ENCODE measurements at places on chromosomes 11 and 22.

GRCh38 chr11:16933756-16934603 is 80.2 kb downstream of the PLEKHA7 start:
- no peak for DNase-seq

DNA sequence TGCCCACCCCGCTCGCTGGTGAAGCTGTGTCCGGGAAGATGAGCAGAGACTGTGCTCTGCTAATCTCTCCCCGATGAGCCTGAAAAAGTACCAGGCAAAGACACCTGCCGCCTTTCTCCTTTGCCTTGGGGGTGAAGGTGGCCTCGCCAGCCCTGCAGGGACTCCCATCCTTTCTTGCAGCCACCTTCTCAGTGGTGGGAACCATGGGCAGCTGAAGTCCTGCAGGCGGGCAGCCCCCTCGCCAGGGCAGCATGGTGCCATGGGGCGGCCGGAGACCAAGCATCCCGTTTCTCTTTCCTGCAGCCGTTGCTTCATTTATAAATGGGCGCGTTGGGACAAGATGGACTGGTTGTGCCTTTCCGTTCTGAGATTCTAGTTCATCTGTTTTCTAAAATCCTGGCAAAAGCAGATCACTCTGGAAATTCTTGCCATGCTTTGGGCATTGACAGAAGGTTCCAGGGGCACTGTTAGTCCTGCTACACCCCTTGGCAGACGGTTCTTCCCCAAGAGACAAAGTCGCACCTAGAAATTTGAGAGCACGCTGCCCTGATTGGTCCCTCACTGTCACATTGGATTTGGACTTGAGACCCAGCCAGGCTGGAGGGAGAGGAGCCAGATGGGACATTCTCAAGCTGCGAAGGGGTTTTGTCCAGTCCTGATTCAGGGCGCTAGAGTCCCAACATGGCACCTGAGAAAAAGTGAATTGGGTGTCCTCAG is 7.5 kb downstream of the CTTN start:
- DNase-seq = no peak

DNA sequence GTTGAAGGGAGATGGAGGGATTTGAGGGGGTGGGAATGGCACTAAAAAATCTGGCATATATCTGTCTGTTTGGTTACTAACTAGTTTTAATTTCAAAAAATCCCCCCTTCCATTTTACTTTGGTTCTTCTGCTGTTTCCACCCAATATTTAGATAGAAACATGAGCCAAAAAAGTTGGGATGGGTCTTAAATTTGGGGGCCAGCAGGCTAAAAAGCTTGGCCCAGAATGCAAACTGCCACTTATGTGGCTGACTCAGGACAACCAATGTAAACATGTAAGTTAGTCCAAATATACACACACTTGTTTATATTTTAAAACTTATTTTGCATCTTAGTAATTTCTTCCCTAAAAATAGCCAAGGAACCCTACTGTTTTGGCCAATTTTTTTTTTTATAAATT is 35.7 kb downstream of the LGR4 start:
- no peak for DNase-seq

DNA sequence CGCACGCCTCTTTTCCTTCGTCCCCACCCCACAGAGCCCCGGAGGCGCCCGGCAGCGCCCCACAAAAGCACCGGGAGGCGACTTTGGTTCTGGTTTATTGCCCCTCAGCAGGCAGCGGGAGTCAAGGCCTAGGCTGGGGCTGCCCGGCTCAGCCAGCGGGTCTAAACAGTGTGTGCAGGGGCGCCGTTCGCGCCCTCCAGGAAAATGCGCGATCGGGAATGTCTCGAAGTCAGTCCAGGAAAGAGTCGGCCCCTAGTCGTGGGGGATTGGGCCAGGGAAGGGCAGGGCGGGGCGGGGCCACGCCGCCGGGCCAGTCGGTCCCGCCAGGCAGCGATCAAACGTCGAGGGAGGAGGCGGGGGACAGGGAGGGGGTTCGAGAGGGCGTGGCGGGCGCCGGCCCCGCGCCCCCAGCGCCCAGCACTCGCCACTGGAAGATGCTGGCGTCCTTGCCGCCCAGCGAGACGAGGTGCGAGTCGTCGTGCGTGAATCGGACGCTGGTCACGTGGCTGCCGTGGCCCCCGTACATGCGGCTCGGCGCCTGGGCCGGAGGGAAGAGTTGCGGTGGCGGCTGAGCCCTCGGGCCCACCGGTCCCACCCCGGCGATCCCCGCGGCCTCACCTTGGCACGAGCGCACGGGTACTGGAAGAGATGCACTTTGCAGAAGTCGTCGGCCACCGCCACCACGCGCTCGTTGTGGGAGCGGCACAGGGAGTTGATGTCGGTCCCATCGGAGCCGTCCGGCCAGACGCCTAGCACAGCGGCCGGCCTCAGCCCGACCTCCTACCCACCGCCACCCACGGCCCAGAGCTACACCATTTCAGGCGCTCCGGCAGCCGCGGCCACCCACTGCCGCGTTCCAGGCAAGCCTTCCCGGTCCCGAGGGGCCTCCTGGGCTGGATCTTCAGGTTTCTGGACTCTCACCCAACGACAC is 741 bp upstream of the MTA2 start:
- DNase-seq = peak; percentile 83

GRCh38 chr11:8989453-8989852 is 14.3 kb downstream of the NRIP3 start:
- no peak for DNase-seq

DNA sequence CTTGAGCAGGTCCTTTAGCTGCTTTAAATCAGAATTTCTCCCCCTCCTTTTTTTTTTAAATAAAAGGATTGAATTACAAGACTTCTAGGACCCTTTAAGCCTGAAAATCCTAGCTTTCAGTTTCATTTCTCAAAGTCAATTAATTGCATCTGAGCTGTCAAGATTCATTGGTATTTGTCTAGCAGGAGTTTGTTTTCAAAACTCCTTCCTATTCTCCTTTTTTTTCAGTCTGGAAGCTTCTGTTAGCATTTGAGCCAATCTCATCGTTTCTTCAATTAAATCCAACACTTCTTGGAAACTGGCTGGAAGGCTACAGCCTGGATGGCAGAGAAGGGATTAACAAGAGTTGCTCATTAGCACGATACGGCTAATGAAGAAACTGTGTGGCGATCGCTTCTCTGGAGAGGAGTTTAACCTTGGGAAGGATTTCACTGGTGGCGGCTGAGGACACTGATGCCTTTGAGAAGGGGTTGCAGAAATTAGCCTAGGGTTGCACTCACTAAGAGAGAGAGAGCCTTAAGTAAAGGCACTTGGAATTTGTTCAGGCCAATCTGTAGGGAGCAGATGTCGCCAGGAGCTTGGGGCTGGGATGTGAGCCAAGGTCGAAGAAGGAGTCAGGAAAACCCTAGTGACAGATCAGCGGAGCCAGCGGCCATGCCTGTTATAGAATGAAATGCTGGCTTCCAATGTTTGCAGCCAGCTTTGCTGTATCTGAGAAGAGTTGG is 43.8 kb upstream of the API5 start:
- DNase-seq = peak; percentile 36

GRCh38 chr11:63868399-63869064 is 29.6 kb downstream of the MARK2 start:
- no peak for DNase-seq

- DNase-seq = no peak
These were observed 1117.7 kb downstream of the BRD1 start for GRCh38 chr22:48709976-48710375.

GRCh38 chr11:85845124-85845631 is 10.0 kb upstream of the CCDC83 start:
- no peak for DNase-seq

DNA sequence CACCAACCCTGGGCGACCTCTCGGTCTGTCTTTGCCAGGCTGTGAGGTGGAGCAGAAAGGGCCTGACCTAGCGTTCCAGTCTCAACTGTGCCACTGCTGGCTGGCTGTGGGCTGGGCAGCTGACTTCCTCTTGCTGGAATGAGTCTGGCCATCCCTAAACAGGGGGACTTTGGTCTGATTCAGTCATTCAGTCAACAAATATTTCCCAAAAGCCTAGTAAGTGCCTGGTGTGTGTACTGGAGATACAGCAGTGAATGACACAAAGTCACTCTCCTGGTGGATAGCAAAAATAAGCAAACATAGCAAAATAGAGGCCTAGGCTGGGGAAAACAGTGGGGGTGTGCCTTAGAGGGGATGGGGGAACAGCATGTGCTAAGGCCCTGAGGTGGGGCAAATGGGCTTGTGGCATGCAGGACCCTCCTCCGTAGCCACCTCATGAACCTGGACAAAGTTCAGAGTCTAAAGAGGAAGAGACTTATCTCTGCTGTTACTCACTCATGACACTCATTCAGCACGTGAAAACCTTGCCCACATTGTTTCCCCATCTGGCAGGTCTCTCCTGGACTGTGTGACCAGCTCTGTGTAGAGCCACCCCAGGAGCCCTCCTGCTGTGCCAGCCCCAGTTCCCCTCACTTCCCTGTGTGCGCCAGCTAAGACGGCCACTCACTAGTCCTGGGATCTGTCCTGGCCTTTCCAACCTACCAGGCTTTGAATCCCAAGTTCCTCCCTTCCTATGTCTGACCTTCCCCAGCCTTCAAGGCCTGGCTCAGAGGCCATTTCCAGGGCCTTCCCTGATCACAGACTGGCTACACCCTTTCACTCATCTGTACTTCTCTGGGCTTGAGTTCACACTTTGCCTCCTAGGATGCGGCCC is 4.7 kb downstream of the GUCD1 start:
- DNase-seq = no peak

- peak; percentile 83 for DNase-seq
These were observed 35.1 kb downstream of the MMP7 start for GRCh38 chr11:102495161-102496042.

GRCh38 chr22:48052621-48052890 is 1290.1 kb downstream of the TBC1D22A start:
- no peak for DNase-seq

DNA sequence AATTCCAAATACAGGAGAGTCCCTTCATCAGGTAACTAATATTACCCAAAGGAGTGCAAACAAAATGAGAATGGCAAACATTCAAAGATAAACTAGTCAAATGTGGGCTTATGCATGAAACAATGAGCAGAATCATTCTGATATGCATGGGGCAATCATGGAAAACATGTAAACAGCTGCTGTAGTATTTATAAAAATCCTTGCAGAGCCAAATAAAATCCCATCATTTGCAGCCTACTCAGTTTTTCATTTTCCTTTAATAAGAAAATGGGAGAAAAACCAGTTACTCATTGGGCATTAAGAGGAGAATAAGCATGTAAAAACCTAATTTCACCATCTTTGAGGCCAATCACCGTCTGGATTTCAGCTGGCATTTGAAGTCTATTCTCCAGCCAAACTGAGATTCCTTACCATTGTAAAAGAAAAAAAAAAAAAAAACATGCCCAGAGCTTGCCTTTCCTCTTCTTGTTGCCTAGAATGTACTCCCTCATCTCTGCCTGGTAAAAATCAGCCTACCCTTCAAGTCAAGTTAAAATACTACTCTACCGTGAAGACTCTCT is 249.1 kb downstream of the TTC28 start:
- no peak for DNase-seq

GRCh38 chr22:27296091-27296675 is 505.4 kb downstream of the MN1 start:
- no peak for DNase-seq

DNA sequence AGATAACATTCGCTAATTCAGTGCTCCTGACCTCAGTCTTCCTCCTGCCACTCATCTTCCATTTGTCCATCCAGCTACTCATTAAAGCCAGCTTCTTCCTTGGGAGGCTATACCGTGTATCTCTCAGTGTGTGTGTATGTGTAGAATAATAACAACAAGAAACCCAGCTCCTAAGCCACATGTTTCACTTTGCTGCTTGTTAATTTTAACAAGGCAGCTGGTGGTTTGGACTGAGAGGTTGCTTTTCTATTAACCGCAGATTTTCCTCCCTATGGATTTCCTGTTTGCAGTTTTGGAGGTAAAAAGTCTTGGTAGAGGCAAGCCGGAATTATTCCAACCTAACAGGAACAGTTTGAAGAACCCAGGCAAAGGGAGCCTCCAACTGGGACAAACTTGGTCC is 165.0 kb downstream of the ADAMTS15 start:
- no peak for DNase-seq

- peak; percentile 92 for DNase-seq
These were observed 460.0 kb downstream of the BUD13 start for GRCh38 chr11:116312570-116313391.

DNA sequence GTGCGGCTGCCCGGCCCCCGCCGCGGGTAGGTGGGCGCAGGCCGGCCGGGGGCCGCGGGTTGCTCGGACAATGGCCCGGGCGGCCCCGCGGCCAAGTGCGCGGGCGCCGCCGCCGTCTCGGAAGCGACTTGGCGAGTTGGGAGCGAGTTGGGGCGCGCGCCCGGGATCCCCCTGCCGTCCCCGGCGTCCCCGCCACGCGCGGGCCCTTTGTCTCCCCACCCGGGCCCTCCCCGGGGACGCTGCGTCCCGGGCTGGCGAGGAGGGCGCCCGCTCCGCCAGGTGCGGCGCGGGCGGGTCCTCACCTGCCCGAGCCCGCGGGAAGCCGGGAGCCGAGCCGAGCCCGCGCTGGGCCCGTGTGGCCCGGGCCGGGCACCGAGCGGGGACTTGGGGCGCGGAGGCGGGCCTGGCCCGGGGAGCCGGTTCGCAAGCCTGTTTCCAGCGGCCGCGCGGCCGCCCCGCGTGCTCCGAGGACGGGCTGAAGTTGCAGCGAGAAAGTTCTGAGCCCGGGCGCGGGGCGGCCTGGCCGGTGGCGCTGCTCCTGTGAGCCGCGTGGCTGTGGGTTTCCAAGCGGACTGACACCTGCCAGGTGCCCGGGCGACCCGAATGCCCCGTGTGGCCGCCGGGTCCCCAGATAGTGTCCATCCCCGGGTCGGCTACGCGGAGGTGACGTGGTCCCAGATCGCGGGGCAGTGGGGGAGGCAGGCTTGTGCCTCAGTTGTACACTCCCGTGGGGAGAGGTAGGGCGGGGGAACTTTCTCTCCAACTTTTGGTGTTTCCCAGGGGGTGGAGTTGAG is 586 bp downstream of the LRP5 start:
- no peak for DNase-seq

DNA sequence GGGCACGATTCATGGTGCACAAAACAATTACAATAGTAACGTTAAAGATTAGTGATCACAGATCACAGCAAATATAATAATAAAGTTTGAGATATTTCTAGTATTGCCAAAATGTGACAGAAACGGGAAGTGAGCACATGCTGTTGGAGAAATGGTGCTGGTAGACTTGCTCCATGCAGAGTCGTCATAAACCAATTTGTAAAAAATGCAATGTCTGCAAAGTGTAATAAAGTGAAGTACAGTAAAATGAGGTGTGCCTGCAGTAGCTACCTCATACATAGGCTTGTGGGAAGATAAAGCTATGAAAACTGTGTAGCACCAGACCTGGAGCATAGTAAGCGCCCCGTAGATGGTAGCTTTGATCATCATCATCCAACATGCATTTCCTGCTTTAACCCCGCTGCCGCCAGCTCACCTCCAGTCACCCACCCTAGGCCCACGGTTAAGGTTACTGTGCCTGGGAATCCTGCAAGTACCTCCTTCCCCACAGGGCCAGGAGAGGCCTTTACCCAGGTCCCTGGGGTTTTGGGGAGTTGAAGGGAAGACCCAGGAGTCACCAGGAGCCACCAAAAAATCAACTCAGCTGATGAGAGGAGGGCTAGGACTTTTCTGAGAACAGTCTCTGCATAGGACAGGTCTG is 59.2 kb downstream of the MYO7A start:
- DNase-seq = no peak

GRCh38 chr22:44616461-44616860 is 85.5 kb upstream of the PRR5 start:
- DNase-seq = no peak

GRCh38 chr11:69552951-69553350 is 71.5 kb downstream of the LINC01488 start:
- DNase-seq = no peak

Measured in globus pallidus (tissue), 1 donor.